Stimulated activated CD4-positive, alpha-beta T cell treated with anti-CD3 and anti-CD28 coated beads, TNF-alpha, amount 100 ng/mL, for 48 hours (primary cell): ENCODE measurements at places on chromosomes 5 and 9.

- no peak for DNase-seq
Observed at GRCh38 chr5:1208221-1208742, 6.9 kb downstream of the SLC6A19 start.

- no peak for DNase-seq
Observed at GRCh38 chr9:35293376-35293964, 131.7 kb downstream of the UNC13B start.

DNA sequence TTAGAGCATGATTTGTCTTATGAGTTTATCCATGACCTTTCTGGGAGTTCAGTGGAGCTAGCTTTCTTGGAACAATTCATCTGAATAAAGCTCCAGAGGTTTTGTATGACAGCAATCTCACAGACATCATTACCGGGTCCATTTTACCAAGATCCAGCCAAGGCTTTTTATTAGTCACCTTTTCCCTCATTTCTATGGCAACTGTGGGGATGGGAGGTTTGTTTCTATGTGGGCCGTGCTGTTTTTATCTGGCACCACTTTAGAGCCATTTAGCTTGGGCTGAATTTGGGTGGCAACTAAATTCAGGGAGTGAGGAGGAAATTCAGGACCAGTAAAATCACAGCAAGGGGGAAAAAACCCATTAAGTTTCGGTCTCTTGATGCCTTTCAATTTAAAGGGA, 245.7 kb downstream of the NSG2 start:
- DNase-seq = no peak

DNA sequence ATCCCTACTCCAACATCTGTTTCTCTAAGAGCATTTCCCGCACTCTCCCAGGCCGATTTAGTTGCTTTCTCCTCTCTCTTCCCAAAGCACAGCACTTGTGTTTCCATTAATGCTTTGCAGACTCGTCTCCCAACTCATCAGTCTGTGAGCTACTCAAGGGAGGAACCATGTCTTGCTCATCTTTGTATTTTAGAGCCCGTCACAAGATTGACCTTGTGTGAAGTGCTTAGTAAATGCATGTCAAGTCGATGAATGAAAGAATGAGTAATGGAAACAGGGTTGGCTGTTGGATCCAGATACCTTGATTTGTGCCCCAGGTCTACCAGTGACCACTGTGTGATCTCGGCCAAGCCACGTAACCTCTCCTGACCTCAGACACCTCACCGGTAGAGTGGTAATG, 99.3 kb downstream of the KLF4 start:
- DNase-seq = no peak
